ENCODE measurements at places on chromosomes 12 and 14.

GRCh38 chr12:124435806-124436345 is 131.5 kb downstream of the NCOR2 start:
- no peak for DNase-seq

DNA sequence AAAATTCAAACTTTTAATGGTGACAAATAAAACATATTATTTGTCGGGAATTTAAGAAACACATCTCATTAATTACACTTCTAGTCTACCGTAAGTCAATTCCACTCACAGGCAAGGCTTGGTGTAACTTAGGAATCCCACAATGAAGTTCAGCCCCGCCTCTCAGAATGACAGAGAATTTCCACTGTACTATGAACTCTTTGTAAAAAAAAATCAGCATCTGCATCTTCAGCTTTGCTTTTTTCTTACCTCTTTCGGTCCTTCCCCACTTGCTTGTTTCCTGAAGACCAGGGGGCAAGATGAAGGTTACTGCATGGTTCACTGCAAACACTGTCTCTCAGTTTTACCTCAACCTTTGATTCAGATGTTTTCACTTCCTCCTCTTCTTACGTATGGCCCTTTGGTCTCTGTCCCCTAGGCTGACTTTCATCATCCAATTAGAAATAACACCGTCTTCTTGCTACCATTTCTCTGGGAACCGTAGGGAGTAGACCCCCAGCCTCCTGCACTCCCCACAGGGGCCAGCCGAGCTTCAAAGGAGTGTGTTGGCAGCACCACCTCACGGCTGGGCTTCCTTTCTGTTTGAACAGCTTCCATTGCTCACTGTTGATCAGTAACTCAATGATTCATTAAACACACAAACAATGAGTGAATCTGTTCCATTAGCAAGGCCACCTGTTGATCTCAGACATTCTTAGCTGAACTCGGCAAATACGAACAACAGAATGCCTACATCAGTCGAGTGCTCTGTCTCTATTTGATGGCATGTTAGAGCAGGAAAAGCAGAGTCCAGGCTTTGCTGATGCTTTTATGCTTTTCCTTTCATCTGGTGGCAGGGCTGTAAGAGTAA is 343.0 kb downstream of the BMP4 start:
- DNase-seq, result no peak

DNA sequence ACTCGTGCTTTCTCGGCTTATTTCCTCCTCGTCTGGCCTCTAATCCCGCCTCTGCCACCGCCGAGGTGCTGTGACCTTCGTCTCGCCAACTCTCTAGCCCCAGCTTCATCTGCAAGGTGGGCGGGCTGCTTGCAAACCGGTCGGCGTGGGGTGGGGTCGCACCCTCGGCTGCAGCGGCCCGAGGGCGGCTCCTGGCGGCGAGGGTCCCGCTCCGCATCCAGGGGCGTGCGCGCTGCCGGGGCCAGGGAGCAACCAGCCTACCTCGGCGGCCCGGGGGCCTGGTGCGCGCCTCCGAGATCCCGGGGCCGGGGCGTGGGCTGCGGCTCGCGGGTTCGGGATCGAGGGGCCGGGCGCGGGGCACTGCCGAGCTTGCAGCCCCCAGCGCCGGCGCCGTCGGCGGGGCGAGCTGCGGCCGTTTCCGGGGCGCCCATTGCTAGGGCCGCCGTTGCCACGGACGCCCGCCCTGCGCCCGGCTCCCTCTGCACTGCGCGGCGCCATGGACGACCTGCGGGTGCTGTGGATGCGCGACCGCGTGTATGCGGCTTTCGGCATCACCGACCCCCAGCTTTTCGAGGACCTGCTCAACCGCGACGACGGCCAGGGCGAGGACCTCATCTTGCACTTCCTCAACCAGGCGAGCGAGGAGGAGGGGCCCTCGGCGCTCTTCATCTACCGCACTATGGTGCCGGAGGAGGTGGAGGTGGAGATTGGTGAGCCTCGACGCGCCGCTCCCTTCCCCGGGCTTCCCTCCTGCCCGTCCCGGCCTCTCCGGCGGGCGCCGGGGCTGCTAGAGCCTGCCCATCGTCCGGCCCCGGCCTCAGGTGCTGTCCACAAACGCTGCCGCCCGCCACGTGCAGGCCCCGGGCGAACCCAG is at the start of gene DNAH10:
Gene DNAH10 (plus strand): TSS at position 461 of the 874 bp plus-strand sequence. CDS start 36 bp downstream, at position 497.
- no peak for DNase-seq

DNA sequence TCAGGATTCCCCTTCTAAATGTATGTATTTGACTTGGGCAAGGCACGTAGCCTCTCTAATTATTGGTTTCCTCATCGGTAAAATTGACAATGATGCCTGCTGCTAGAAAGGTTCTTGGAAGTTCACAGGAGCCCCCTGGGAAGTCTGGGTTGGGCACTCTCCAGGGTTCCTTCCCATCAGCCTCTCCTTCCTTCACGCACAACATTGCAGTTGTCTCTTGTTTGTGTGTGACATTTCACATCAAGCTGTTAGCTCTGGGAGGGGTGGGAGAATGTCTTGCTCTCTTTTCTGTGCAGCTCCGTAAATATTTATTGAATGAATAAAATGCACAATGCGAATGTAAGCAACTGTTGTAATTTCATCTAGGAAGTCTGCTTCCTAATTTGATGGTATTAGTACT is 153.2 kb upstream of the PRICKLE1 start:
- DNase-seq, result no peak

DNA sequence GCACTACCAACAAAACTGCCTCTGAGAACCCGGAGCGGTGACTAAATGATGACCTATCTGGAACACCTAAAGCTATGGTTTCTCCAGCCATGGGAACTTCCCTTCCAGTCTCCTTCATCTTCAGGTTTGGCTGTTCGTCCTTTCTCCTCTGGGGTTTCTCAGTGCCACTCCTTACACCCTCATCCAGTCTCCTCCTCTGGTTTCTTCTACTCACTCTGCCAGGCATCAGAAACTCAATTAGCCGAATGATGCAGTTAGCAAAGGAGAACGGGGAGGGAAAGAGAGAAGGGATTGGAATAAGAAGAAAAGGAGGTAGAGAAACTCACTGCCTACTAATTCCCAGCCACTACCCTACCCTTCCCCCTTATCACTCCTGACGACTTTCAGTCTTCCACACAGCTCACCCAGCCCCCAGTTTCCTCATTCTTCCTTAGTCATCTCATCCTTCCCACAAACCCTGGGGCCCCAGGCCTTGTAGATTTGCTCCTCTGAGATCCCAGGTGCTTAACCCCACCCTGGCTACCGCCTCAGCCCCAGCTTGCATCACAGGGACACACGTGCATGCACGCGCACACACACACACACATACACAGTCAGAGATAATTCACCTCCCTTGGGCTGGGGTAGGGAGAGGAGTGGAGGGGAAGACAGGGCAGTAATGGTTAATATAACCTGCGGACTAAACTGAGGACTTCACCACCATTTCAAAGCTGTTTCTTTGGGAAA is 13.0 kb downstream of the FGD6 start:
- no peak for DNase-seq

- no peak for DNase-seq
Measured at GRCh38 chr12:115857160-115857920, 420.2 kb downstream of the MED13L start.

DNA sequence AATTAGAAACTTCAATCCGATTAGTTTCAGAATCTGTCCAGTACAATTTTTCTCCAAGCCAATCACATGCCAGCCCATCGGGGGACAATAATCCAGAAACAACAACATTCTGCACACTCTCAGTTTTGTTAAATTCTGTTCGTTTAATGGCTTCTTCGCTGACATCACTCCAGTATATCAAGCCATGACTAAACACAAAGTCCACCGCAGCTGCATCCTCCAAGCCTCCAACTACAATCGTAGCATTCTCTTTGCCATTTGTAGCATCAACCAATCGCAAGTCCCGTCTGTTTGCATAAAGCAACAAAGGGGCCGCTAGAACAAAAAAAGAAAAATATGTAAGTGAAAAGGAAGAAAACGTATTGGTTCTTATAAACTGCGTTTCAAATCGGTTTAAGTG is 22.5 kb downstream of the LRP6 start:
- no peak for DNase-seq

GRCh38 chr12:62196146-62196545 is 64.1 kb upstream of the USP15 start:
- DNase-seq, result no peak

DNA sequence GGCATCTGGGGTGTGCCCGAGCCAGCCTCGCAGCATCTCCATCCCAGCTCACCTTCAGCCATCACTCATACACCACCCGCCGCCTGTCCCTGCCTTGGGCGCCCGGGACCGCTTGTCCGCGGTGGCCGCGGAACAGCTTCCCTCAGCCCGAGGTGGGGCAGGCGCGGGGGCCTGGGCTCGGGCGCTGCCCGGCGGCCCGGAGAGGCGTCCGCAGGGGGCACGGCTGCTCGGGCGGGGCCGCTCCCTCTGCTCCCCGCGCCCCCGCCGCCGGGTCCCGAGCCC is 430 bp downstream of the SLC41A2 start:
- no peak for DNase-seq

DNA sequence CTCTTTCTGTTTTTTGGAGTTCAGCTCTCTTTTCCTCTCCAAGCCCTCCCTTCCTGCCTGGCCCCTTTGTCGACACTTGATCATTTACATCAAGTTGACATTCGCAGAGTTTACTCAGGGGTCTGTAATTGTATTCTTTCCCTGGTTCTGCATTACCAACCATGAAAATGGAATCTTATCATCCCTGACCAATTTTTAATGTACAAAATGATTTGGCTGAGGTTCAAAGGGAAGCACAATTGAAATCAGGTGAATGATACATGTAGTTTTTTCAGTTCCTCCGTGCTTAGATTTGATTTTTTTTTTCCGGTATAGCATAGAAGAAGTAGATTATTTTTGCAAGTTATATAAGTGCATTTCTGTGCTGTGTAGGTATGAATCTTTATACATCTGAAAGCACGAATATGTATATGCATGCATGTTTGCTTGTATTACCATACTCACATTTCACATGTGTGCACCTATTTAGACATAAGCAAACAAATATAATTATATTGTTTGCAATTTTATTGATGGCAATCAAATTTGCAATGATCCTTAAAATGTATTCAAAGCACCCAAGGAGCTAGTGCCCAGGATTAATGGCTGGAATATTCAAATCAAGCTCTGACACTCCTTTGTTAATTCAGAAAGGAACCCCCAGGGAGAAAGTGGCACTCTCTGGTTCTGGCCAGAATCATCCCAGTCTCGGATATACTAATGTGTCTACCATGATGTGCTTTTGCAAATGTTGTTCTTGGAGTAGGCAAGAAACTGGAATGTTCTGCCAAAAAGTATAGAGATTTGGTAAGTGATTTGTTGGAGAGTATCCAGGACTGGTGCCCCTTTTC is 189.3 kb downstream of the VRK1 start:
- no peak for DNase-seq

GRCh38 chr14:69873877-69874780 is 5.1 kb upstream of the SMOC1 start:
- DNase-seq, result no peak

- DNase-seq, result no peak
Measured at GRCh38 chr14:38718519-38718918, 384.5 kb downstream of the SEC23A start.

DNA sequence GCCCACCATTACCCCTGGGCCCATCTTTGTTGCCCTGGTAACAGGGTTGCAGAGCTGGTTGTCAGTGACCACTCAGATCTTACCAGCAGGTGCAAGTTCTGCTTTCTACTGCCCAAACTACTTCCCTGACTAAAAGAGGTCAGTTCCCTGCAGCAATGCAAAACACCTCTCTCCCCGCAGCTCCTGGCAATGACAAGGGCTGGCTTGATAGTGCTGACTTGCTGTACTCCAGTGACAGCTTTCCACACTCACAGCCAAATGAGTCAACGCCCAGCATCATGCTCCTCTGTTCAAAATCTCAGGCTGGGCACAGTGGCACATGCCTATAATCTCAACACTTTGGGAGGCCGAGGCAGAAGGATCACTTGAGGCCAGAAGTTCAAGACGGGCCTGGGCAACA is 90.6 kb downstream of the CIT start:
- DNase-seq, result no peak

All from cortex of kidney (tissue), 1 donor.